ENCODE measurements at places on chromosomes 2 and 18. TPM values are rescaled to one million over a fixed set of nuclear protein-coding genes. Genes with fewer than 3 reads are reported as not detected.

Gene MTCL1
- 22.6 TPM for total RNA-seq

Gene SCG2
- total RNA-seq = 37.2 TPM

Gene SH2D6
- total RNA-seq = 0.36 TPM

Gene RBM43
- 8.1 TPM for total RNA-seq

Gene CACNB4
- total RNA-seq = 10.8 TPM

Measured in smooth muscle cell of the pulmonary artery (primary cell).